Kidney capillary endothelial cell (primary cell): ENCODE measurements at places on chromosomes 4 and X.

DNA sequence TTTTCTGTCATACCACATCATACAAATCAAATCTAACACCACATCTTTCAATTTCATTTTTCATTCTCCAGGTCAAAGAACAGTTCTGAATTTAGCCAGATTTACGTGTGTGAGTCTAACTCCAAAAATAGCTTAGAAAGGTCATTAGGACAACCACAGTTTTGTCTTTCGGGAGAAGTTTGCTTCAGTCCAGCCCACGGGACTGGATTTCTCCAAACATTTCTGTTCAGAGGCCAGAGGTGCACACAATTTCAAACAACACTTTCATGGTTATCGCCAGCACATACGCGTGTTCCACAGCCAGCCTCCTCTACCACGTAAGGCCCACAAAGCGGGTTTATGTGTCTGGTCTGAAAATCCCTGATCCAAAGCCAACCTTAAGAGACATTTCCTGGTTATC lies 65.9 kb downstream of the VEGFC start:
- peak; percentile 4 for DNase-seq

GRCh38 chrX:118596390-118596789 lies 100.8 kb downstream of the DOCK11 start:
- DNase-seq: no peak

DNA sequence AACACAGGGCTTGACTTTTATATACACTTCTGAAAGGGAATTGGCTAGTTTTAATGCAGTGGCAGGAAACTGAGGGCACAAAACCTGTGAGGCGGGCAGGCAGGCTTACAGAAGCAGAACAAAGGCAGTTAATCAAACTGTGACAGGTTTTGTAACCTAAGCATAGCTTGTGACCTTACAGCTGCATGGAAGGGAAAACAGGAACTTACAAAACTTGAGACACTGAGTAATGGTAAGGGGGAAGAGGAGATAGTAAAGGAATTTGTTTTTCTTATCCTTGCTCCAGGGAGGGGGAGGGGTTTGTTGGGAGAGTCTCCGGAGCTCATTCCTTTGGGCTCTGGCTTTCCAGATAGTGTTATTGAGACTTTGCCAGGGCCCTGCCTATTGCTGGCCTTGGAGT lies 55.6 kb downstream of the SLITRK4 start:
- no peak for DNase-seq

DNA sequence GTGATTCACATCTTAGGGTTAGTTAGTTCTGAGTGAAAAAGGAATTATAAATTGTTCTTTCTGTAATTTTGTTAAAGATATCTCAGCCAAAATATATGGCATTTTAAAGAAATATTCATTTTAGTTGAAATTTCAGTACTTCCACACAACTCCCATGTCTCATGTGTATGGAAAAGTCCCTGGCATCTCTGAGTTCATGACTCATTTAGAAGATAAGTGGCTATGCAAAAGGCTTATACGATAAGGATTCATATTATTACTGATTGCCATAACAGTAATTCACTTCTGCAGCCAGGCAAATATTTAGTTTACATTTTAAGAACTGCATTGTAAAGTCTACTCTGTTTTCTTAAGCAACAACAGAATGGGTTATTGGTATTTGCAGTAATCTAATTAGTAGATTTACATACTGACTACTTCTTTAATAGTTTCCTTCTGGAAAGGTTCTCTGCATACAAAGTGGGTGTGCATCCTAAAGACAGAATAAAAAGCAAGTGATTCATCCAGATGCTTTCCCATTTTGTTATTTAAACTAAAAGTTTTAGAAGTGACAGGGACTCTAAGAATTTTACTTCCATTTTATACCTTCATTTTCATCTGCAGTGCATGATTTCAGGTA lies 682.4 kb upstream of the PABPC4L start:
- DNase-seq: no peak

- DNase-seq: no peak
These were observed 127.0 kb downstream of the IL15 start for GRCh38 chr4:141763374-141763773.

- DNase-seq: no peak
These were observed 4.9 kb downstream of the LYAR start for GRCh38 chr4:4284827-4285618.

DNA sequence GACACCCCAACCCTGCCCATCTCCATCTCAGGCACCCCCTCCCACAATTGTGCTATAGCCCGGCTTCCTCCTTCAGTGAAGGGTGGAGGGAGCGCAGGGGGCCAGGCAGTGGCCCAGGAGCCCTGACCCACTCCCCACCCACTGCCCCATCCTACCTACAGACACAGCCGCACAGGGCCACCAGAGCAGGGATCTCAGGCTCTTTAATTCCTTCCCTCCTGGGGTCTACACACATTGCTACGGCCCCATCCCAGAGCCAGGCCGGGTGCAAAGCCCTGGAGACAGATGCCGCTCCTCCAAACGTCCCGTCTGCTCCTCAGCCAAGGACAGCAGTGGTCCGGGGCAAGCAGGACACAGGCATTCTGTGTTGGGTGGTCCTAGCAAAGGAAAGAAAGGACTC lies 12.8 kb upstream of the DUSP9 start:
- DNase-seq: no peak

DNA sequence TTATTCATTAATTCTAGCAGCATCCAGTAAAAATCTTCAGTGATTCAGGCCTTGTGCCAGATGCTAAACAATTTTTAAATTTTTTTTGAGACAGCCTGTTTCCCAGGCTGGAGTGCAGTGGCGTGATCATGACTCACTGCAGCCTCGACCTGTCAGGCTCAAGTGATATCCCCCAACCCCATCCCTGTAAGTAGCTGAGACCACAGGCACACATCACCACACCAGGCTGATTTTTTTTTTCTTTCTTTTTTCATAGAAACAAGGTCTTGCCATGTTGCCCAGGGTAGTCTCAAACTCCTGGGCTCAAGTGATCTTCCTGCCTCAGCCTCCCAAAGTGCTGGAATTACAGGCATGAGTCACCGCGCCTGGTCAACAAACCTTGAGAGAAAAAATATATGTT lies 705.5 kb downstream of the ARAP2 start:
- no peak for DNase-seq

GRCh38 chrX:66731398-66731797 lies 92.5 kb upstream of the EDA2R start:
- DNase-seq: peak; percentile 55

GRCh38 chr4:4843635-4844291 lies 15.7 kb upstream of the MSX1 start:
- no peak for DNase-seq

- no peak for DNase-seq
These were observed 8.3 kb upstream of the ODAM start for GRCh38 chr4:70187216-70187615.

- no peak for DNase-seq
These were observed 8.9 kb downstream of the RTL5 start for GRCh38 chrX:72122621-72123337.

GRCh38 chrX:48083706-48084105 lies 12.3 kb upstream of the ZNF630 start:
- no peak for DNase-seq

- DNase-seq: no peak
These were observed 385.2 kb upstream of the FAT1 start for GRCh38 chr4:187108845-187109244.

GRCh38 chrX:1453395-1453783 lies 680 bp upstream of the ASMTL start:
- DNase-seq: no peak

DNA sequence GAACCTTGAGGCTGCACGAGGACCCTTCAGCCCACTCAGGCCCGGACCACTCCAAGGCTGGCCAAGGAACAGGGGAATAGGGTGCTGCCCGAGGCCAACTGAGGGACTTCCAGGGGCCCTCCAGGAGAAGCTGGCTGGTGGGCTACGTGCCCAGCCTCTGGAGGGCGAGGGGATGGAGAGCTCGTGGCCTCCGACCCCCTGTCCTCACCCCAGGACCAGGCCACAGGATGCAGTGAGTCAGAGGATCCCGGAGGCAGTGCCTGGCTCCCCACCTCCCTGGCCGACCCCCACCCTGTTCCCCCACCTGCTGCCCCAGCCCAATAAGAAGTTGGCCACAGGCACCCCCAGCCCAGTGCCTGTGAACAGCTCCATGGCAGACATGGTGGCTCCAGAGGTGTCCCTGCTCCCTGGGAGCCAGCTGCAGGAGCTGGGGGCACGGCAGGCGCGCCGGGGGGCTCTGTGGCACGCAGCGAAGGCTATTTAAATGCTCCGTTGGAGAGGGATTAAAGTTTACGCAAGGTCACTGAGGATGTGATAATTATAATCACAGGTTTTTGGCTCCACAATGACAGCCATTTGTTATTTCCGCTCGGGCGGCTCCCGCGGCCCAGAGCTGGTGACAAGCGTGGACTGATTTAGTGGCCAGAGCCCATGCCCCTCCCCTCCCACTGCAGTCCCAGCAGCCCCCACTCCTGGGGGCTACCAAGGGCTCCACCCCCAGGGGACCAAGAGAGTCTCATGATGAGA lies 95.7 kb upstream of the NKX1-1 start:
- DNase-seq: no peak

- no peak for DNase-seq
These were observed 8.3 kb upstream of the SPP1 start for GRCh38 chr4:87967193-87967592.

DNA sequence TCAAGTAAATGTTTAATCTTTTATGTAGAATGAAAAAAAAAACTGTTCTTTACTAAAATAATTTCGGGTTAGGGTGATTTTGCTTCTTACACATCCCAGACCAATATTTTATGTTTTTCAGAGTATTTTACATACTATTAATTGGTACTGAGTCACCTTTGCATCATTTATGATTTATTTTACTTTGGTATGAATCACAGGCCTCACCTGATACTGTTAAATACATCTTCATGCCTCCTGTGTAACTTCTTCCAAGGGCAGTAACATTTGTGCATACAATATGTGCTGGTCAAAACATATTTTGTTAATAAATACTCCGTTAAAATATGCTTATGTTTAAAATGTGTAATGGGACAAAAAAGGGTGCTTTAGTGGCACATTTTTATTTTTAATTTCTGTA lies 529.6 kb downstream of the ZNF674 start:
- DNase-seq: no peak

GRCh38 chrX:67720344-67720743 lies 176.5 kb downstream of the AR start:
- no peak for DNase-seq

GRCh38 chr4:28225689-28226353 lies 1365.2 kb downstream of the STIM2 start:
- no peak for DNase-seq

DNA sequence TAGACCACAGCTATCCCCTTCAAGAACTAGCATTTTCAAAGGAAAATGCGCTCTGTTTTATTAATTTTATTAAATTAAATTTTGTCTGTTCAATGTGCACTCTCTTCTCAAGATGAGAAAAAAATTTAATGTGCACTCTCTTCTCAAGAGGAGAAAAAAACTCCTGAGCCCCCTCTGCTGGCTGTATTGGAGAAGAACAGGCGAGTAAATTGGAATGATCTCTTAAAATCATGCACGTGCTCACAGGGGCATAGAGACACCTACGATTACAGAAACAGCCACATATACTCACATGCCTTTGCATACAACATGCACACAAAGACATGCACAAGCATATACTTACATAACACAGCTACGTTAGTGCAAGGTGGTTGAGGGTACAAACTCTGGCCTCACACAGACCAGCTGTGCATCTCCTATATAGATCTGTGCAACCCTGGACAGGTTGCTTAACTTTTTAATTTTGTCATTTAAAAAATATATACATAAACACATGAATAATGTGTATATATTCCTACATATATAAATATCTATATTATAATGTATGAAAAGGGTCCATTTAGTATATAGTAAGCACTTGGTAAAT lies 176.2 kb upstream of the CXorf66 start:
- peak; percentile 11 for DNase-seq

DNA sequence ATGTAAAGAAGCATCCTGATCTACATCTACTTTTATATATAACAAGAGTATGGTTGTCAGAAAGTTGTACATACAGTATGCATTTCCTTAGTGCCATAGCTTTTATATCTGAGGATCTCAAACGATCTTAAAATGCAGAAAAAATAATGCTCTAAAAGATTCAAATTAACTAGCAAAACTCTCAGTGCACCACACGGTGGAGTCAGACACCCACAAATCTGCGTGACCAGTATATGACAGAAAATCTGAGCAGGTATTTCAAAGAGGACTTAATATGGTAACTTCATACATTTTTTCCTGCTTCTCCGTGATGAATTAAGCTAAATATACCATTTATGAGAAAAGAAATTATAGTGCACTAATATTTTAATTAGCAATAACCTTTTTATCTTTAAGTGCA lies 803.0 kb downstream of the DMD start:
- no peak for DNase-seq

DNA sequence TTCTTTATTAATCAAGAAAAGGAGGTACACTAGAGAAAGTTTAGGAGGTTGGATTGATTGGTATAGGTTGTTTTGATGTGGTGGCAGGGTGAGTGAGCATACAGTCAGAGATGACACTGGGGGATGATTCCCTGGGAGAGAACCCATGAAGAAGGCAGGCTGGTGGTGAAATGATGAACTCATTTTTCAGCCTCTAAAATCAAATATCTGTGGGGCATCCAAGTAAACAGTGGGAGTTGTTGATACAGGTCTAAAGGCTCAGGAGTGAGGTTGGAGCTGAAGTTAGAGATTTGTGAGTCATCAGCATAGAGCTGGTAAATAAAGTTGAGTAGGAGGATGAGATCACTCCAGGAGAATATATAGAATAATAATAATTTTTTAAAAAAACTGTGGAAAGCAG lies 10.0 kb upstream of the AP1S2 start:
- DNase-seq: no peak

- DNase-seq: no peak
These were observed 26.8 kb downstream of the ENOX2 start for GRCh38 chrX:130876226-130876625.

- no peak for DNase-seq
These were observed 2.7 kb upstream of the FGF5 start for GRCh38 chr4:80263541-80264351.

DNA sequence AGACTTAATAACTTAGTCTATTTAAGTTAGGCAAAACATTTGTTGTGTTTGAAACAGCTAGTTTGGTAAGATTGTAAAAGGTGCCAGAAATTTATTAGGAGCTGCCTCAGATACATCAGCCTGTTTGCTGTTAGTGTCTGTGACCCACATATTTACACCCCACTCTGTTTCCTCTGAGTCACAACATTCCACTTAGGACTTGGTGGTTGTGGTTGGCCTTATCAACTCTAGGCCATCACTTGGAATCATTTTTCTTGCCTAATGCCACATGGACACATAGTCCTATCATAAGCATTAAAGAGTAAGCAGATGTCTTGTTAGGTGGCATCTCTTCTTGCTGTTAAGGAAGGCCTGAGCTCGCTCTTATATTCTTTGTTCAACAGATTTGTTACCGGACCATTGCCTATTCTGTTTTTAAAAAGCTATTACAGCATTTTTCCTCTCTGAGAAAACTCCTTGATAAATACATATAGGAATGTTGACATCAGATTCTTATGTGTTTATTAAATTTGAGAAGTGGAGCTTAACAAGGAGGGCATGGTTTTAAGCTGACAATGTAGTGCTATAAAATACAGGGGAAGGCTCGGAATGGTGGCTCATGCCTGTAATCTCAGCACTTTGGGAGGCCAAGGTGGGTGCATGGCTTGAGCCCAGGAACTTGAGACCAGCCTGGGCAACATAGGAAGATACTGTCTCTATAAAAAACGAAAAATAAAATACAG lies 51.2 kb upstream of the PGRMC2 start:
- DNase-seq: peak; percentile 47

GRCh38 chr4:6052679-6053078 lies 34.4 kb upstream of the C4orf50 start:
- DNase-seq: no peak

GRCh38 chr4:154421618-154422017 lies 70.0 kb downstream of the DCHS2 start:
- no peak for DNase-seq

GRCh38 chr4:182091128-182091527 lies 152.1 kb upstream of the TENM3 start:
- DNase-seq: no peak
